ENCODE measurements at places on chromosomes 2 and 18.

- DNase-seq: no peak
Measured at GRCh38 chr18:55665506-55665905, 77.5 kb upstream of the TCF4 start.

DNA sequence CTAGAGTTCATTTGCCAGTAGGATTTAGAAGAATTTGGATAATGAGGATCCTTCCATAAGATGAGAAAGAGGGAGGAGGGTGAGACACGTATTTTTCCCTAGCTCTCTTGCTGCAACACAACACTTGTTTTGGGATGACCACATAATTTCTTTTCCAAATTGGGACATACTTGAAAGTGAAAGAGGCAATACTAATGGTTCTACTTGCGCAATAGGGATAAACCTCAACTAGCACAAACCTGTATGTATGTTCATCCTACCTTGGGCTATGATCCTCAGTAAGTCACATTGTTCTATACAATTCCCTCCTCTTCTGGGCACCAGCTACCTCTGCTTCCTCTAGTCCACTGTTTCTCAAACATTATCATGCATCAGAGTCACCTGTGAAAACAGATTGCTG, 1208.8 kb upstream of the LRRTM1 start:
- DNase-seq: no peak

GRCh38 chr18:23422751-23423418, 30.2 kb upstream of the RIOK3 start:
- peak; percentile 39 for DNase-seq

GRCh38 chr2:158046121-158046880, 55.4 kb upstream of the UPP2 start:
- DNase-seq: no peak

- no peak for DNase-seq
Measured at GRCh38 chr2:238107525-238108422, 7.6 kb downstream of the ESPNL start.

- no peak for DNase-seq
Measured at GRCh38 chr2:84704505-84705244, 176.2 kb downstream of the TRABD2A start.
